ENCODE measurements at places on chromosomes 7 and 10.

- DNase-seq = no peak
Observed at GRCh38 chr7:19293431-19293830, 148.2 kb upstream of the FERD3L start.

GRCh38 chr10:93897070-93897780 is 3.4 kb downstream of the SLC35G1 start:
- DNase-seq = no peak

GRCh38 chr7:15862781-15863165 is 176.3 kb upstream of the MEOX2 start:
- DNase-seq = no peak

DNA sequence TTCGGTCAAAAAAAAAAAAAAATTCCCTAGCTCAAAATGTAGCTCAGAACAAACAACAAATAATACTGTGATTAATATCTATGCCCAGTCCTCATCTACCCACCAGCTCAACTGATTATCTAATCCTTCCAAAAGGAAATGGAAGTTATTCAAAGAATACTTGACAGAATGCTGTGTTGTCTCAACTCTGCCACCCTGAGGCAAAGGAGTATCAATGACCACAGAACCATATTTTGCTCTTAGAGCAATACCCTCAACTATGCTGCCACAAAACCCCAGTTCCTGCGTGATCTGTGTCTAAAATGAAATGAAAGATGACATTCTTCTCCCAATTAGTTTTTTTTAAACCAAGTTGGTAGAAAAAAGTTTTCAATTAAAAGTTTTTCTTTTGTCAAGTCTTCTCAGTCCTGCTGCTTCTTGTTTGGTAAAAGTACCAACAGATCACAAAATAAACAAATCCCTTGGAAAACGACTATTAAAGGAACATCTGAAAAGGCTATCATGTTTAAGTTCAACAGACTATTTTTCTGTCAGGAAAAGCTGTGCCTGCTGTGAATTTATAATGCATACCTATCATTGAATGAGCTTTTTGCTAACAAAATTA is 21.6 kb downstream of the RBM28 start:
- DNase-seq = peak; percentile 40

DNA sequence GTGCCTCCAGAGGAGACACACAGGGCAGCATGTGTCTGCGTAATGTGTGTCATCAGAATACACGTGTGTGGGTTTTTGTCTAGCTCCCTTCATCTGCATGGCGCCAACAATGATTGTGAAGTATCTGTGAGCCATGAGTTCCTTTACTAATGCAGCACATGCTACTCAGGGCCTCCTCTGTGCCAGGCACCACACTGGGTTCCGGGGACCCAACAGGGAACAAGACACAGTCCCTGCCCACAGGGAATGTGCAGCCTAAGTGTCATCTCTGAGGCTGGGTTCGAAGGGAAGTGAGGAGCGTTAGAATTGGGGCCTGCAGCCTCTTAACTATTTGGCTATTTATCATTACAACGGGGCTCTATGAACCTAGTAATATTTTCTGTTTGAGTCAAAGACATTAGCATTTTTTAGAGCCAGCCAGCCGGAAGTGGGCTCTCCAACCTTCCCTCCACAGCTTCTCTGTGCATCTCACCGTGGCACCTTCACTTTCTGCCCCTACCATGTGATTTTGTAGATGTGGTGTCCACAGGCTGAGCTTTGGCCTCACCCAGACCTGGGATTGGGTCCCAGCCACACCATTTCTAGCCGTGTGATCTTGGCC is 43.9 kb upstream of the SRGN start:
- no peak for DNase-seq

GRCh38 chr7:97130417-97131139 is 13.1 kb downstream of the SDHAF3 start:
- no peak for DNase-seq

DNA sequence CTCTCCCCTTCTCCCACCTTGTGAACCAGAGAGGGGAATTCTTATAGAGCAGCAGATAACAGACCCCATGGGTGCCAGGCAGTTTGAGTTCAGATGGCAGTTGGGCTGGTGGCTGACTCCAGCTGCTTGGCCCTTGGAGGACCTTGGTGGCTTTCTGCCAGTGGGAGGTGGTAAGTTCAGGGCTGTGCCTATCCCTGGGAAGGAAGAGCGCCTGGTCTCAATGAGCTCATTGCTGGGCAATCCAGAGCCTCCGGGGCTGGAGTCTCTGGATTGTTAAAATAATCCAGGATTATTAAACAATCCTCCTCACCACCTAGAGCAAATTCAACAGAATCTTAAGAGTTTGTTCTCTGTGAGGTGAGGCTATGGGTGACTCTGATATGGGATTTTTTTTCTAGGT is 105.2 kb downstream of the FANK1 start:
- no peak for DNase-seq

GRCh38 chr10:50991456-50992355 is 82.6 kb upstream of the PRKG1 start:
- no peak for DNase-seq

DNA sequence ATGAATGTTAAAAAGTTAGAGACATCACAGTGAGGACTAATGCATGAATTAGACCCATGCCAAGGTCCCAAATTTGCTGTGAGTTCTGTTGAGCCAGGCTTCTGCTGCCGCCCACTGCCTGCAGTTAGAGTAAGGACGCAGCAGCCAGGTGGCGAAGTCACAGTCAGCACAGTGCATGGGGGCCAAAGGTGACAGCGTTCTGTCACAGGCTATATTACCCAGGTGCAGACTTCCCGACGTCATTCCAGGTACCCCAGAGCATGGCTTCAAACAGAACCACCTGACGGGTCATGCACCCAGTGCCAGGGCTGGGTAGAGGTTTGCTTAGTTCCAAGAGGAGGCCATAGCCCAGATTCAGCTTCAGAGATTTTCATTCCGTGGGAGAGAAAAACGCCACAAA is 33.9 kb upstream of the HMX3 start:
- DNase-seq = no peak

- no peak for DNase-seq
Observed at GRCh38 chr10:15331461-15331860, 39.6 kb downstream of the FAM171A1 start.

DNA sequence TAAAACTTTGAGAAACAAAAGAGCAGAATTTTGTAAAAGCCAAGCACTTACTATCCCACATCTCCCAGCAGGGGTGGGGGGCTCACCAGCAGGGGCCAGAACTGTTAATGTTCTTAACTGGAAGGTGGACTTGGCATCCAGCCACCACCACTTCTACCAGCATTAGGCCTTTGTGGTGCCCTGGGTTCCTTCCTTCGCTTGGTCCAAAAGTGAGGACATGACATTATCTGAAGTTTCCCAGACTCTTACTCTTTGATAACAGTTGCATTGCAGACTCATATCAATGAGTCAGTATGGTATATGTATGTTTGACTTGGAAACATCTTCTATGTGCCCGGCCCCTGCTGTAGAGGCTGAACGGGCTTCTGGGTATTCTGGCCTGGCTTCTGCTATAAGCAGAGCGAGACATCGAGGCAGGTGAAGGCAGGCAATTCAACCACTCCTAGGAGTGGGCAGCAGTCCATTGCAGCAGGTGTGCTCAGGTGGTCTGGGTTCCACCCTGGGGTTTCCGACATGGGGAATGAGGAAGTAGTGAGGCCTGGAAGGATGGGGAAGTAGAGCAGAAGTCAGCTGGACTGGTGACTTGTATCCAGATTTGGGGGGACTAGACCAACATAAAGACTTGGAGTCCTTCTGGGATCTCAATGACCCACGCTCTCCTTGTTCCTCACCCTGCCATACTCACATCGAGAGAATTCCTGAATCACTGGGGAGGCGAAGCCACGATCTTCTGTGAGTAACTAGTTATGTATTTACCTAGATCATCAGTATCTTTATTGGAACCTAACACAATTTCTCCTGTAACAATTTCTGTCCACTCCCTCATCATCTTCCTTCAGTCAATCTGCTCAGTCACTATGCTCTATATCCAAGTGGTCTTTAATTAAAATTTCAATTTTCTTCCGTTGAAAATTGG is 4.1 kb downstream of the ZNF777 start:
- no peak for DNase-seq

- no peak for DNase-seq
Observed at GRCh38 chr10:78757344-78757925, 311.3 kb upstream of the ZMIZ1 start.

DNA sequence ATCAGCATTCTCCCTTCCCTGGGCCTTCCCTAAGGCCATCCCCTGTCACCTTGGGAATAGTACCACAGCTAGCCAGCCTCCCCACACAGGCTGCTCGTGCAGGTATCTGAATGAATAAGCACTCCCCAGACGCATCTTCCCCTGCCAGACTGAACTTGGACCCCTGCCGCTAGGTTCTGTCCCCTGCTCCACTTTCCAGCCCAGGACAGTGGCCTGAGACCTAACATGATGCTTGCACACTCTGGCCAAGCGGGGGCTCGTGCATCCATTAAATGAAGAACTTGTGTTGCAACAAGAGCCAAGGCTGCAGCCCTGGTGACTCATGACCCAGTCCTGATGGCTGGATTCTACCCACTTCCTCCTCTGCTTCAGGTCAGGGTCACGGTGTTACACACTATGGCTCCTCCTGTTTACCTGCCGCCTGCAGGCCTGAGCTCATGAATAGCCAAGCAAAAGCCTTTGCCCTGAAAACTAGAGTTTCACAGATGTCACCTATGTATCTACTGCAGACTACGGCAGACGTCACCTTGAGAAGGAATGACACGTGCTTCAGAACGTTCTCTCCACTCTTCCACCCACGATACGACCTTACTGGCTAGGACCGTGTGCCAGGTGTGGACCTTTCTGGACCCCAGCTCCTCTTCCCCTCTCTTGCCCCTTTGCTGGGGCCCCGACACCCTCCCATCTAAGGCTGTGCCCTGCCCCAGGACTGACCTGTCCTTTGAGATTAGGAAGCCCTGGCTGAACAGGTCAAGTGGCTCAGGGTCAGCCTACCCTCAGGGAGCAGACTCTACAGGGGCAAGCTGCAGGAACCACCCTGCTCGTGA is 6.5 kb downstream of the ASB13 start:
- no peak for DNase-seq

- DNase-seq = no peak
Observed at GRCh38 chr10:61454541-61454940, 1.4 kb upstream of the TMEM26 start.

DNA sequence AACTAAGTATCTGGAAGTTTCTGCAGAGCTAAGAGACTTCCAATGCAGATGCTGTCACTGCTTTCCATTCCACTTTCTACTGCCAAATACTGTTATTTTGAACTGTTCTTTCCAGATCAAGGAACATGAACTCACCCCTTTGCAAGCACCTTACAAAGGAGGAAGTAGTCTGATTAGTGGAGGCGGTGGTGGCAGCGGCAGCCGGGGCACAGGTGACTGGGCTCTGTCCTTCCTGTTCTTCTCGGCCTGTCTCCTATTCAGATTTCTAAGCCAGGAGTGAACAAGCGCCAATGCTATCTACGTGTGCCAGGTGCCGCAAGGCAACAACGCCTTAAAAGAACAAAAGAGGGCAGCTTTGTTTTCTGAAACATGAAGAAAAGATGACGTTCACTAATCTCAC is 44.9 kb downstream of the BEND7 start:
- DNase-seq = no peak

GRCh38 chr7:108329514-108329913 is 126.7 kb downstream of the NRCAM start:
- peak; percentile 28 for DNase-seq

DNA sequence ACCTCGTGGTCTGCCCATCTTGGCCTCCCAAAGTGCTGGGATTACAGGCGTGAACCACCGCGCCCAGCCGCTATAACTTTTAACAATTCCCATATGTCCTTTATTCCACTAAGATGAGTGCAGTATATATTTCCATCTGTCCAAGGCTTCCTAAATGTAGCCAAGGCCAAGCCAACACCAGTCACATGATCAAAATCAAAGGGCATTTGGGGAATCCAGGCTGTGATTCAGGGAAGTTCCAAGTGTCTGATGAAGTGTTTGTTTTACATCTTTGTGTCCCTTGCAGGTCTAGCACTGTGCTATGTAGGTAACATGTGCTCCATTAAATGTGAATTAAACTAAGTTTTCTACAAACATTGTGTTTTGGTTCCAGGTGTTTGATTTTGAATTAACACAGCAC is 20.8 kb downstream of the AKR1E2 start:
- DNase-seq = no peak
